ENCODE measurements at places on chromosomes 3 and 15. TPM values are rescaled to one million over a fixed set of nuclear protein-coding genes. Genes with fewer than 3 reads are reported as not detected.

The AGBL1 gene
- not detected for polyA plus RNA-seq

The GRAMD1C gene
- 0.39 TPM for polyA plus RNA-seq

The TJP1 gene
- not detected for polyA plus RNA-seq

The EXOG gene
- polyA plus RNA-seq, result 2.6 TPM

The PTPN9 gene
- 19.6 TPM for polyA plus RNA-seq

The GREM1 gene
- not detected for polyA plus RNA-seq

The TERC gene
- 1.4 TPM for polyA plus RNA-seq

The XIRP1 gene
- polyA plus RNA-seq, result not detected

The CD86 gene
- polyA plus RNA-seq, result not detected

The KBTBD13 gene
- not detected for polyA plus RNA-seq

The MINAR1 gene
- not detected for polyA plus RNA-seq

The LRRIQ4 gene
- polyA plus RNA-seq, result not detected

The MAGEL2 gene
- not detected for polyA plus RNA-seq

The HRG gene
- not detected for polyA plus RNA-seq

The XCR1 gene
- polyA plus RNA-seq, result not detected

The AP4E1 gene
- polyA plus RNA-seq, result 3.7 TPM

The ERC2 gene
- not detected for polyA plus RNA-seq

The MOBP gene
- not detected for polyA plus RNA-seq

The MORC1 gene
- not detected for polyA plus RNA-seq

The EPHB3 gene
- polyA plus RNA-seq, result 0.59 TPM

The CAND2 gene
- polyA plus RNA-seq, result 3.6 TPM

The BOC gene
- polyA plus RNA-seq, result not detected

The FBXO40 gene
- polyA plus RNA-seq, result not detected

The TP63 gene
- polyA plus RNA-seq, result not detected

The TMEM40 gene
- not detected for polyA plus RNA-seq

The CHDH gene
- polyA plus RNA-seq, result 0.25 TPM

The ECT2 gene
- 1.9 TPM for polyA plus RNA-seq

The FRMD5 gene
- 0.16 TPM for polyA plus RNA-seq

The STARD5 gene
- 4.5 TPM for polyA plus RNA-seq

The PIGBOS1 gene
- polyA plus RNA-seq, result 34.0 TPM

The MCTP2 gene
- 5.6 TPM for polyA plus RNA-seq

The POLQ gene
- polyA plus RNA-seq, result 0.18 TPM

The FMN1 gene
- polyA plus RNA-seq, result 0.42 TPM

The KCNMB3 gene
- polyA plus RNA-seq, result 0.55 TPM

The PCBP4 gene
- polyA plus RNA-seq, result 2.4 TPM

The SCAMP5 gene
- 0.19 TPM for polyA plus RNA-seq

The HIGD1A gene
- polyA plus RNA-seq, result 88.3 TPM

The LRRC31 gene
- not detected for polyA plus RNA-seq

The DUOXA2 gene
- polyA plus RNA-seq, result not detected

The RHO gene
- not detected for polyA plus RNA-seq

The ZBBX gene
- polyA plus RNA-seq, result not detected

The FSD2 gene
- polyA plus RNA-seq, result 0.17 TPM

Data from naive thymus-derived CD8-positive, alpha-beta T cell (primary cell).